ENCODE measurements at places on chromosomes 3 and 15. TPM values are rescaled to one million over a fixed set of nuclear protein-coding genes. Genes with fewer than 3 reads are reported as not detected.
A peak's percentile ranks its signal among the peaks of the same experiment; 100 is the strongest.

DNA sequence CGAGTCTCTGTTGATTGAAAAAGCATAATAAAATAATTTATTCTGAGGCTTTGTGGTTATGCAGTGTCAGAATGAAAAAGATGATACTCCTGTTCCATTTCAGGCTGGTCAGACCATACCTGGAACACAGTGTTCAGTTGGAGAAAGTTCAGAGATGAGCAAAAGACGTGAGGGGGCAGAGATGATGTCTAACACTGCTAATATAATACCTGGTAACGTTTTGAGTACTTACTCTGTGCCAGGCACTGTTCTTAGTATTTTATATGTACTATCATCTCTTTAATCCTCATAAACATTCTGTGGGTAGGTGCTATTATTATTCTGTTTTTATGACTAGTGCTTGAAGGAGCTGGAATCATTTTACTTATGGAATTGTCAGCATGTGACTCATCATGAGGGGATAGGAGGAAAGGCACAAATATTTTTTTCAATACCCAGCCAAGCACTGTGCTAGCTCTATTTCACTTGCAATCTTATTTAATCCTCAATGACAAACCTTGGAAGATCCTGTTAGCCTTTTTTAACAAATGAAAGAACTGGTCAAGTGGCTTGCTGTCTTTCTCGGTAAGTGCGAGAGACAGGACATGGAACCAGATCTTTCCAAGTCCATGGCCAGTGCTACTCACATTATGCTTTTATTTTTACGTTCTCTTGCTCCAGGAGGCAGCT, 31.8 kb downstream of the IQGAP1 start:
- DNase-seq, result peak; percentile 59

- DNase-seq, result no peak
These were observed 165.1 kb upstream of the STAC start for GRCh38 chr3:36215241-36215640.

DNA sequence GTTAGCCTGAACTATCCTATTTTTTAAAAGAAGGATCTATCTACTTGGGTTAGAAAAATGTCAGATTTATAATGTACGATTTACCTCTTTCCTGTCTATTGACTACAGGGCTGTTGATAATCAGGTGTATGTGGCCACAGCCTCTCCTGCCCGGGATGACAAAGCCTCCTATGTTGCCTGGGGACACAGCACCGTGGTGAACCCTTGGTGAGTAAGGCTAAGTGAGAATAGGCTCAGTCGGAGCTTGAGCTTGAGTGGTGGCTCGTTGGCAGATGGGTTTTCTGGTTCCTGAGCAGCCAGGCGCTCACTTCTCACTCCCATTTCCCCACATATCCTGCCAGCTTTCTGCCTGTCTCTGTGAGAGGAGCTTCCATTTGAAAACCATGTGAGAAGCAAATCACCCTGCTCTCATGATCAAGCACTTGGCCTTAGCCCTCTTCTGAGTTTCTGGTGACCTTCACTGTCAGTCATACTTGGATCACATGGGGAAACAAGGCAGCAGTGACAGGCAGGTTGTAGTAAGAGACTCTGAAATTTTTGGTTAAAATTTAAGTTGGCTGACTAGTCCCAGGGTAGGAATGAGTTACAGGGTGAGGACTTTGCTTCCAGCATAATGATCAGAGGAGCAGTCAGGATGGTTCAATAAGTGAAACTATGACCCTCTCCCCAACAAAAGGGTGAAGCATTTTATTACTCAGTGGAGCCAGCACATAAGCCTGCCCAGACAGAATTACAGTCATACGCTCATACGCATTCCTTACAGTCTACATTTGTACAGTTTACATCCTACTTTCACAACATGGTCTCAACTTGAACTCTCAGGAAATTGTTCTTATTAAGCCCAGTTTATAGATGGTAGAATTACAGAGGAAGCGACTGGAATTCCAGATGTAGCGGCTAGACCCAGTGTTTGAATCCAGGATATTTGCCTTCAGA, 18.0 kb downstream of the NIT2 start:
- peak; percentile 6 for DNase-seq

- DNase-seq, result no peak
These were observed 240.3 kb downstream of the IL5RA start for GRCh38 chr3:2869905-2870304.

DNA sequence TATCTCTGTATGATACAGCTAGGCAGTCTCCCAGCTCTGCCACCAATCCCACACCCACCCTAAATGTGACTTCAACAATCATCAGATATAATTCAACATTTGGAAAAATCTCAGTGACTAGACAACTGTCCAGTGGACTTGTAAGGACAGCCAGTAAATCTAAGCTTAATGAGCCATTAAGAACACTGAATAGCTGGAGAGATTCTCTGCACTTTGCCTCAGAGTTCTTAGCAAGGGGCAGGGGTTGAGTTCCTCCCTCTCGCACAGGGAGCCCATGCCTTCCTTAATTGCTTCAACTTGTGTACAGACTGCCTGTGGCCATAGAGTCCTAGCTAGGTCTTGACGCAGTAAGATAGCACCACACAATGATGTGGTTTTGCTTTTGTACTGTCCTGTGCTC, 15.6 kb downstream of the MEX3B start:
- no peak for DNase-seq

ACTRT3 gene
- polyA plus RNA-seq, result 2.5 TPM

Measured in AG04450 (cell line).